NCI-H82 (cell line): ENCODE measurements at places on chromosomes 13 and 19.
A peak's percentile ranks its signal among the peaks of the same experiment; 100 is the strongest.

GRCh38 chr19:739998-740715, 10.8 kb upstream of the MISP start:
- no peak for DNase-seq

DNA sequence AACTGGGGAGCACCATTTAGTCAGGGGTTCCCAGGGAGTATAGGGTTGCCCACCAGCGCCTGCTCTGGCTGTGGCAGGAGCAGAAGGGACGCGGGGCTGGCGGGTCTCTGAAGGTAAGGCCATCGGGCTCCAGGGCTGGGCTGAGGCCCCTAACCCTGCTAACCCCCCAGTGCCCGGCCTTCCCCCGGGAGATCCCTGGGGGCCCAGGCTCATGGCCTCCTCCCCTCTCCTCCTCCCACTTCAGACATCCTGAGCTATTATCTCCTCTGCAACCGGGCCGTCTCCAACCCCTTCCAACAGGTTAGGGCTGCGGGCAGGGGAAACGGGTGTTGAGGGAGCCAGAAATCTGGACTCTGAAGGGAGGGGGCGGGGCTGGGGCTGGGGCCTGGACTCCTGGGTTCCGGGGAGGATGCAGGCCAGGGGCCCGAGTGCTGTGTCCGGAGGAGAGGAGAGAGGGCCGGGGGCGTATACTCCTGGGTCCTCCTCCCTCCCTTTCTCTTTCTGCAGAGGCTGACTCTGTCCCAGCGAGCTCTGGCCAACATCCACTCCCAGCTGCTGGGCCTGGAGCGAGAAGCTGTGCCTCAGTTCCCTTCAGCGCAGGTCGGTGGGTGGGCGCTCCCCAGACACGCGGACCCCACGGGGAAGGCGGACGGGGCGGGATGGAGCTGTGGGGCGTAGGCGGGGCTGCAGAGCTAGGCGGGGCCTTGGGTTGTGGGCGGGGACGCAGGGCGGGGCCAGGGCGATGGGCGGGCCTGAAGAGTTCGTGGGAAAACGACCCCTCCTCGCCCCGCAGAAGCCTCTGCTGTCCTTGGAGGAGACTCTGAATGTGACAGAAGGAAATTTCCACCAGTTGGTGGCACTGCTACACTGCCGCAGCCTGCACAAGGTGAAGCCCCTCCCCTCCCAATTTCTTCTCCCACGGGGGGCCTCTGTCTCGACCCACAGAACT, 15.3 kb downstream of the TTYH1 start:
- DNase-seq = peak; percentile 77

DNA sequence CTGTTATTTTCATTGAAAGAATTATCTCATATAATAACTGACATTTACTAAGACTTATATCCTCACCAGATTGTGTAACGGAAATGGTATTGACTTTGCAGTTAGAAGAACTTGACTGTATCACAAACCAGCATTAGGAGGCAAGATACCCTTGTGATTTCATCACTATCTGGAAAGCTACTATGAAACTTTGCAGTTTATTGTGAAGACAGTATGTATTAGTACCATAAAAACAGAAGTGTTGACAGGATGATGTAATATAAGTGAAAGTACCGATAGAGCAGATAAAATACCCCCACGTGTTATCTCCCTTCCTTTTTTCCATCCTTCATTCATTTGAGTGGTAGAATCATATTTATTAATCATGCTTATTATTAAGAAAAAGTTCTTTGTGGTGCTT, 365.7 kb upstream of the KLHL1 start:
- no peak for DNase-seq

GRCh38 chr13:113664751-113665596, 2.0 kb upstream of the GRK1 start:
- DNase-seq = no peak

DNA sequence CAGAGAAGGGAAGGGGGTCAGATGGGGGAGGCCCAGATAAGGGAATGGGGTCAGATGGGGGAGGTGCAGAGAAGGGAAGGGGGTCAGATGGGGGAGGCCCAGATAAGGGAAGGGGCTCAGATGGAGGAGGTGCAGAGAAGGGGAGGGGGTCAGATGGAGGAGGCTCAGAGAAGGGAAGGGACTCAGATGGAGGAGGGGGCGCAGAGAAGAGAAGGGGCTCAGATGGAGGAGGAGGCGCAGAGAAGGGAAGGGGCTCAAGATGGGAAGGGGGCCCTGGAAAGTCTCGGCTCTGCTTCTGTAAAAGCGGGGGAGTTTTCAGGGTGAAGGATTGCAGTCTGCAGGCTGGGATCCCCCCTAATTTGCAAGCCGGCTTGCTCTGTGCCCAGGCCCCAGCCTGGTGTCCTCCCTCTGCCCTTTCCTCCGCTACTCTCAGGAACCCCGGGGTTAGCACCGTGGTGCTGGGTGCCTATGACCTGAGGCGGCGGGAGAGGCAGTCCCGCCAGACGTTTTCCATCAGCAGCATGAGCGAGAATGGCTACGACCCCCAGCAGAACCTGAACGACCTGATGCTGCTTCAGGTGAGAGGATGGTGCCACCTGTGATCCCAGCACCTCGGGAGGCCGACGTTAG, 1.6 kb downstream of the AZU1 start:
- no peak for DNase-seq

DNA sequence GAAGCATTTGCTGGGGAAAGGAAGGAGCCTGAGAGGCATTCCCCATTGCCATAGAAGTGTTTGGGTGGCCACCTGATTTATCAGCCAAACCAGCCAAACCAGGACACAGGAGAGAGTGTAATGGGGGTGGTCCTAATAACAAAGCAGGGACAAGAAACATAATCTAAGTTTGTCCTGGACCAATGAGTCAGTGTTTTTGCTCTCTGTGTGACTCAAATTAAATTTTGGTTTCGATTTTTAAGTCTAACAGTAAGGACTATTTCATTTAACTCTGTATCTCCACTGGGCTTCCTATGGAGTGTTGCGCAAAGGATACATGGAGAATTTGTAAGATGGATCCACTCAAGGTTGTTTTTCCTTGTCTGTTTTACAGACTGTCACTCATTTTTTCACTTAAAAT, 19.5 kb upstream of the TRPC4 start:
- no peak for DNase-seq

GRCh38 chr19:2015608-2015950, at the start of gene BTBD2:
Gene BTBD2, minus strand, starts transcription at chr19:2015714. Its CDS starts 11 bp downstream, at chr19:2015703.
- DNase-seq = peak; percentile 73
